ENCODE measurements at places on chromosomes 7 and 10.

DNA sequence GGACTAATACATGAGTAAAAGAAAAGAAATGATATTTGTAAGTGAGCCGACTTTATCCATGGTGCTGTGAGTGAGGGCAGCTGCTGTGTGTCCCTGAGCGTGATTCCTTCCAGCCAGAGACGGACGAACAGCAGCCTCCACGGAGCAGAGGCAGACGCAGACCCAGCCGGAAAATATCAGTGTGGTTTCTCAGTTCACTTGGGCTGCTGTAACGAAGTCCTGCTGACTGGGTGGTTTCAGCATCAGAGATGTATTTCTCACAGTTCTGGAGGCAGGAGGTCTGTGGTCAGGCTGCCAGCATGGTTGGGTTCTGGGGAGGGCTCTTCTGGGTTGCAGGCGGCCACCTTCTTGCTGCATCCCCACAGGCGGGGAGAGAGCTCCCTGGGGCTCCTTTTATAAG, 375.6 kb downstream of the GLRX3 start:
- no peak for DNase-seq

DNA sequence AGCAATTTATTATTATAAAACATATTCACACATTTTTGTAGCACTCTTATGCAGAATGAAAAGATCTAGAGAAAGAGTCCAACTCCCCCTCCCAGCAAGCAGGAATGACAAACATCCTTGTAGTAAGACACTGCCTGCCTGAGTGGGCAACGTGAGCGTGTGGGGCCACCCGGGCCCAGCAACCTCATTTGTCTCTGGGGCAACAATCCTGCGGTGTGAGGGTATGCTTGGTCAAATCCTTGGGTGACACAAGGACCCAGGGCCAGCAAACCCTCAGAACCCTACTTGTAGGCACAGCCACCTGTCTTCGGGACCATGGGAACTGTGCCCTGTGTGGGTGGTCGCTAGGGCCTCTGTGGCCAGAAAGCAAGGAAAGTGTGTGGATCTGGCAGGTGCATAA, 10.7 kb downstream of the RHEB start:
- no peak for DNase-seq

- DNase-seq = no peak
Observed at GRCh38 chr10:60187691-60188090, 202.0 kb downstream of the ANK3 start.

DNA sequence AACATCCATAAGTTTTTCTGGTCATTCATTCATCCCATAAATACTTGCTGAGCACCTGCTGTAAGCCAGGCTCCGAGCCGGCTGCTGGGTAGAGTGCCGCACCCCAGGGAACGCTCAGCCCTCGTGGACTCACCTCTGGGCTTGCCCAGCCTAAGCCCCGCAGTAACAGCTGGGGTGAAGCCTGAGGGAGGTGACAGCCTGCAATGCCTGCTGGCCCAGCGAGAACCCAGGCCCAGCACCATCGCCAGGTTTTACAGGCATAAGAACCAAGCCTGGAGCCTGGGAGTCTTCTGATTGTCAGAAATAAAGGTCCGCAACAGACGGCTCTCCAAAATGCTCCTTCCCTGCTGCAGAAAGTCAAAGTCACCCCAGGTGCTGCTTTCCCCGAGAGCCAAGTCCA, 205.4 kb downstream of the ZMYND11 start:
- no peak for DNase-seq

DNA sequence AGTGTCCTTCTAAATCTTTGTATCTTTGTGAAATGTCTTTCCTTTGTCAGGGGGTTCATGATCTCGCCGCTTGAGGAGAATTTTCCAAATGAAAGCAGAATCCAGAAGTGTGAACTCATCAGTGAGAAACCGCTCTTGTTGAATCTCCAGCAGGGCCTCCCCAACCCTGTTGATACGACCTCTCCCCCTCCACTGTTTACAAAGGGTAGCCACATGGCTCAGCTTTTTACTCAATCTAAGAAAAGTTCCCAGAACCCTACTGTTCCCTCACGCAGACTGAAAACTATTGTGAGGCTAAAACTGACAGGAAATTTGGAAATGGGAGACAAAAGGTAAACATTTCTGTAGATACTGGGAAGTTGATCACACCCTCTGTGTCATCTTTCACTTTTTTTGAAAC, 73.9 kb downstream of the SEMA3C start:
- no peak for DNase-seq

DNA sequence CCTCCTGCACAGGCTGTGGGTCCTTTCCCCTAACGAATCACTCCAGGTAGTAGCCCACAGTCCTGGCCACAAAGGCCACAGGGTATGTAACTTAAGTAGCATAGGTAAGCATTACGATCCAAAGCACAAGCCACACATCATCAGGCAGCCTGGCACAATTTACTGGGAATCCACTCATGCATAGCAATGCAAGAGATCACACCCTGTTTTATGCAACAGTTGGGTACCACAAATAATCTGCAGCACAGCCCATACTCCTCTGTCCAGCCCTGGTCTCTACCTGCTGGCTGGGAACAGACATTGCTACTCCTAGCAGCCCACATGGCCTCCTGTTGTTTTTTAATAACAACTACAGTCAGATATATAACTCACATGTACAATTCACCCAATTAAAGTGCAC, 34.3 kb downstream of the SRPK2 start:
- DNase-seq = no peak

GRCh38 chr10:99779335-99779734, 3.1 kb upstream of the ABCC2 start:
- no peak for DNase-seq

DNA sequence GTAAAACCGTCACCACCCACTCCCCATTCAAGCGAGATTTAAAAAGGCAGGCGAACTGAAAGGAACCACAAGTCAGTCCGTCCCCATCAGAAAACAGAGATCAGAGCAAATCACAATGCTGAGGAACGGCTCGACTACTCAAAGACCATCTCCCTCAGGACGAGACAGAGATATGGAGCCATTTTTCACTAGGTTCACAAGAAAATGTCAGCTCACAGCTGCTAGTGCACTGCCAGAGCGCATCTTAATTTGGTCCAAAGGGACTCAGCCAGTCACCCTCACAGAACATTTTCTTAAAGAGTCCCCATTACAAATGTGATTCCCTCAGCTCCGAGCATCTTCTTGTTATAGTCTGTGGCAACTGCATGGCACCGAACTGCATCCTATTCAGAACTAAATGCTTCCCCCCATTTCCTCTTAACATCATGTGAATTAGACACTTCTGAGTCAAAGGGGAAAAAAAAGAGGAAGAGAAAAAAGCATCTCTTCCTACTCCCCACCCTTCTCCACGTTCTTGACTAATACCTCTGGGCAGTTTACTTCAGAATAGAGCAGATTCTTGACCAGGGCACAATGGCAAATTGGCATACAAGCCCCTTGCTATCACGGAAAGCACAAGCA, 683.9 kb downstream of the MAGI2 start:
- no peak for DNase-seq

DNA sequence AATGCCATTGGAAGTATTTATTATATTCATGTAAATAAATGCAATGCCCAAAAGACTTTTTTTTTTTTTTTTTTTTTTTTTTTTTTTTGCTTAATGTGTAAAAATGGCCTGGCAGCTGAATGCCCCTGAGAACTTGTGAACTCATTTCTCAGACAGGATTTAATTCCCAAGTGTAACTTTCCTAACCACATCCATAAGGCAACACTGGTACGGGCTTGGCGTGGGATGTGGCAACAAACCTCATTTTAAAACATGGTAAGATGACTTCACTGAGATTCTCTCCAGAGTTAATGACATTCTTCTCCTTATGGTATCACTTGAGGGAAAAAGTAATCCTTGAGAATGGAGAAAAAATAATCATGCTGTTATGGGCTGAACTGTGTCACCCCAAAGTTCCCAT, 150.4 kb downstream of the DGKI start:
- DNase-seq = no peak

DNA sequence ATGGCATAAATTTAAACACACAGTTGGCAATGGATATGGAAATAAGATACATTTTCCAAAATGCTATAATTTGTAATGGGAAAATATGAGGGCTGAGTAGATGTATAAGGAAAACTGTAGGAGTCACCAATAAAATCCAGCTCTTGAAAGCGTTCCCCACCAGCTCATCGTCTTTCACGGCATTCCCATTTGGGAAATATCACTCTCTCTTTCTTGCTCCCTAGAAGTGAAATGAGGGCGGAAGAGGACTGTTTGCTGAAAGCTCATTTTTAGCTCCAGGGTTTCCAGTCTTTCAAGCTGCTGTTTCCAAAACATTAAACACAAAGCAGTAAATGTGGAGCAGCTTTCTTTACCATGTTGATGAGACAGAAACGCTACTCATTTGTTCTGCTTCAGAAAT, 104.6 kb upstream of the SFMBT2 start:
- no peak for DNase-seq

DNA sequence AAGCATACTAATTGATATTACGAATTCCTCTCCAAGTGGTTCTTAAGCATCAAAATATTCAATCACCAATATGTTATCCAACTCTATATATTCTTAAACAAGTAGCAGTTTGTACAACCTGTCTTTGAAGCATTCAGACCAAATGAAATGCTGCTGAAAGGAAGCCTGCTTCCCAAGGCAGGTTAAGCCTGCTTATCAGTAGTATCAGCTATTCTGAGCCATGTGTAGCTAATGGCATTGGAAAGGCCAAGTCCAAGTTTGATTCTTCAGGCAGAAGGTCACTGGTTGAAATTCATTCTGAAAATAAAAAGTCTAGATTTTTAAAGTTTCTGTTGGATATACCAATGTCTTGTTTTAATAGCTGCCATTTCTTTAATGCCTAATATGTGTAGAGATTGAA, 328.7 kb downstream of the LHFPL3 start:
- no peak for DNase-seq

DNA sequence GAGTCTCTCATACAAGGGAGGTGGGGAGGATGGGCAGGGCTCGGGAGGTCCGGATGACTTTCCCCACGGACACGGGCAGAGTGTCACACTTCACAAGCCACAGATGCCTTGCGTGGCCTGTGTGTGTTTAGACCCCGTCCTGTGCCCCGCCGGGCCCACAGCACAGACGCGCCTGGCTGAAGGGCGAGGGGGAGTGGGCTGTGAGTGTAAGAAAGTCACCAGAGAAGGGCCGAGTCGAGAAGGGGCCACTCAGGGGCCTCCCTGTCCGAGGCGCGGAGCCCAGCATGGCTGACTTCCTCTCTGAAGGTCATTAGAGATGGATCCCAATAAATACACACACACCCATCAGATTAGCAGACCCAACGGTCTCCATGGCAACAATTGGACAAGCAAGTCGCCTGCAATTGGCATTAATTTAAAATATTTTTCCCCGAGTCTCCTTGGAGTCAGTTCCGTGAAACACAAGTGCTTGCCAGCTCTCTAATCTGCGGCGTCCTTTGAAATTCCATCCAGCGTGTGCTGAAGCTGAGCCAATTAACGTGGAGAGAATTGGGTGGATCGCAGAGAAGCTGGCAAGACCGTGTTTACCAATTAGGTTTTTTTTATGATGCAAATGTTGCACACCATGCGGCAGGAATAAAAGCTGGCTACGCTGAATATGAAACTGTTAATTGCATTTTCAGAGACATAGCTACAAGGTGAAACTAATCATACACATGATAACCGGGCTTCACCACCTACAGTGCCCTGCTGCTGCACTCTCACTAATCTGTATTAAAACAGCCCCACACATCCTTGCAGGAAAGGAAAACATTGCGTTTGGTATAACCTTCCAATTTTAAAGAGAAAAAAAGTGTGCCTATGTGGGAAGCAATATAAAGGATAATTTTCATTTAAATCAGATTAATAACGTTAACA, 571.2 kb downstream of the PTPRN2 start:
- DNase-seq = peak; percentile 75

DNA sequence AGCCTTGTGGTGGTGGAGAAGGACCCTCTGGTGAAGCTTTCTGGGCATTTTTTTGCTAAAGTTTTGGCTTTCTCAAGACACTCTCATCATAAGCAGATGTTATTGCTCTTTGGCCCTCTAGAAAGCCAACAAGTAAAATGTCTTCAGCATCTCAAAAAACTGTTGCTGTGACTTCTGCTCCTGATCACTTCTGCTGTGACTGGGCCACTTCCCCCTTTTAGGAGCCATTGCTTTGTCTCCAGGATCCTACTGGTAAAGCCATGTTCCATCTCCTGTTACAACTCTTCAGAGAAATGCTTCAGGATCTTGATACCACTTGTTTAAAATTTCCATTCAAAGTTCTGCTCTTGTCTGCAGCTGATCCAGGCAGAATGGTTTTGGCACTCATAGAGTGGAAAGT, 10.9 kb downstream of the PARP12 start:
- no peak for DNase-seq

GRCh38 chr7:8362723-8363369, 70.6 kb upstream of the NXPH1 start:
- DNase-seq = no peak

- DNase-seq = peak; percentile 80
Observed at GRCh38 chr10:31318854-31319601, at the start of gene ZEB1. Gene ZEB1, plus strand, starts transcription at chr10:31319216. Its CDS starts 19 bp downstream, at chr10:31319235.

DNA sequence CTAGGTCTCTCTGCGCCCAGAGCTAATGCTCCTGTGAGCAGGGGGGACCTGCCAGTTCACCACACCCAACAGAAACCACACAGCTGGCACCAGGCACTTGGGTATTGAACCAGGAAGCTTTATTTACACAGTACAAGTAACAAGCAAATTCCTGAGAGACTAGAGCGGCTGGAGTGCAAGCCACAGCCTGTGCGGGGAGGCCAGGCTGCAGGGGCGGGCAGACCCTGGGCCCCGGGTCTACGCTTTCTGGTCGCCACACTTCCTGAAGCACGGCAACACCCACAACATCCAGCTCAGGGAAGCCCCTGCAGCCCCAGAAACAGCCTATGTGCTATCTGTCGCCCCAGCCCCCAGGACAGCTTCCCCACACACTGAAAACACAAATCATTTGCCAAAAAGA, 125.0 kb downstream of the FAM53B start:
- no peak for DNase-seq

Measured in NCI-H1105 (cell line).